ENCODE measurements at places on chromosomes 11 and 22. TPM values are rescaled to one million over a fixed set of nuclear protein-coding genes. Genes with fewer than 3 reads are reported as not detected.

Gene DGAT2
- total RNA-seq = 4.4 TPM

Gene ACRV1
- not detected for total RNA-seq

Gene PANX3
- not detected for total RNA-seq

Gene JHY
- total RNA-seq = 1.7 TPM

Gene OR4D5
- not detected for total RNA-seq

Gene SCGB2A2
- not detected for total RNA-seq

Gene CRYBB3
- not detected for total RNA-seq

Gene GALNT18
- 3.7 TPM for total RNA-seq

Gene OR51E2
- not detected for total RNA-seq

Gene CCDC82
- 8.5 TPM for total RNA-seq

Gene USP2
- total RNA-seq = 0.09 TPM

Gene CRYBB2
- total RNA-seq = not detected

Gene MIAT
- 0.92 TPM for total RNA-seq

Gene PRDM10
- 2.9 TPM for total RNA-seq

Gene MS4A2
- total RNA-seq = not detected

Gene C11orf21
- total RNA-seq = not detected
